ENCODE measurements at places on chromosomes 11 and 22.

DNA sequence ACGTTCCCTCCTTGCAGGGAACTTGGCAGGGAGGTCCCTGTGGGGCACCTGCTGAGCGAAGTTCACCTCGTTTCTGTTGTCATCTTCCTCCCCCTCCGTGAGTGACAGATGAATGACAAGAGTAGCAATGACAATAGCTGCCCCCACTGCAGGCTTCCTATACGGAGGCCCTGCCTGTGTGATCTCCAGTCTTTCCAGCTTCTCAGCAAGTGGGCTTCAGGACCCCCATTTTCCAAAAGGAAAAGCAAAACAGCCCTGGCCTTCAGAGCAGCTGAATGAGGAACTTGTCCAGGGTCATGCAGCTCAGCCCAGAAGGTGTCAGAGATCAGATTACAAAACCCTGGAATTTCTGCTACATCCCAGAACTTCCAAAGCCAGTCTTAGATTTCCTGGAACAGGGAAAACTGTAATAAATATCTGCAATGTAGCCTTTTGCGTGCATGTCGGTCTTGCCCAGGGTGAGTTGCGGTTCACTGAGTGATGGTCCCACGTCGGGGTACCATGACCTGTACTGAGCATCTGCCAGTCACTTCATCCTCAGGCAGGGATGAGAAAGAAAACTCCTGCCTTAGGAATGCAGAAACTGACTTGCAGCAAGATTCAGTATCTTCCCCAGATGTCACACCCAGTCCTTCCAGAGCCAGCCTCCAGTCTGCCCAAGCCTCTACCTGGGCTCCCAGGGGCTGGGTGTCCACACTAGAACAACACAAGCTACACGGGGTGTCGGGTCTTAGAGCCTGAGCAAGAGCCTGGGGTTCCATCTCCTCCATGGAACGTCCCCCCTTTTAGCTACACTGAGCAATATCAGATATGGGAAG lies 1457.0 kb downstream of the BRD1 start:
- no peak for DNase-seq

DNA sequence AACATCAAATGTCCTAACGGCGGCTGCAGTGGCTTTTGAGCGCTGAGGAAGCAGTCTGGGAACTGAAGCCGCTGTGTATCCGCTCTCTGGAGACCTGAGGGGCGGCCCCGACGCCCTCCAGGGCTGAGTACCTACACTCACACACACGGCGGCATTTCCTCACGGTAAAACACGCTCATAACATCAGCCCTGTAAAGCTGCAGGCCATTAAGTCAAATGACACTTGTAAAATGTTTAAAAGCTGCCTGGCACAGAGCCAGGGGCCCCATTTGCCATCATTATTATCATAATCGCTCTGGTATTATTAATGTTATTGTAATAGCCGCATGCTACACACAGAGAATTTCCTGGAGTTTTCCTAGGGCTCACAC lies 5.1 kb downstream of the CARS1 start:
- DNase-seq = no peak

- DNase-seq = no peak
Observed at GRCh38 chr11:119626871-119627270, 102.1 kb downstream of the NECTIN1 start.

GRCh38 chr22:41746567-41747400 lies 47.5 kb downstream of the MEI1 start:
- no peak for DNase-seq

DNA sequence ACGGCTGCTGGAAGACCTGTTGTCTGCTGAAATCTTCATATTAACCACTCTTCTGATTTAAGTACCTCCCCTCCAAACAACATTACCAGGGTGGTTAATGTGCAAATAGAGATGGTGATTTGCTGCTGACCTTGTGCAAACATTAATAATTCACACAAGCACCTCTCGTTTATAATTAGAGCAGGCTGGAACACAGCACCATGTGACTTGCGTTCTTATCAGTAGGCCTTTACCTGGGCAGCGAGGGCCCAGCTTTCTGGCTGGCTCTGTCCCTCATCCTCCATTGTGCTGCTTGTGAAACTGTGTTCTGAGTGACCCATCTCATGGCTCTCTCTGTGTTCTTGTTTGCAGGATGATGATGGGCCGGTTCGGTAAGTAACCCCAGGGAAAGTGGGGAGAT lies 41.0 kb upstream of the PARVG start:
- no peak for DNase-seq
